ENCODE measurements at places on chromosomes 7 and 10.

- peaks cover 6% of the 10 kb centered on the region for H3K4me1 ChIP-seq
- DNase-seq, result no peak
- no peak overlapping the region for H3K4me3 ChIP-seq
These were observed 43.5 kb downstream of the STRA8 start for GRCh38 chr7:135277161-135277560.

GRCh38 chr7:127782654-127783559, 130.9 kb downstream of the SND1 start:
- H3K4me3 ChIP-seq, result no peak overlapping the region
- no peak for DNase-seq
- H3K27ac ChIP-seq, result peak overlapping the region; percentile 36
- H3K36me3 ChIP-seq, result no peaks in the 10 kb centered on the region
- no peaks in the 10 kb centered on the region for H3K27me3 ChIP-seq

DNA sequence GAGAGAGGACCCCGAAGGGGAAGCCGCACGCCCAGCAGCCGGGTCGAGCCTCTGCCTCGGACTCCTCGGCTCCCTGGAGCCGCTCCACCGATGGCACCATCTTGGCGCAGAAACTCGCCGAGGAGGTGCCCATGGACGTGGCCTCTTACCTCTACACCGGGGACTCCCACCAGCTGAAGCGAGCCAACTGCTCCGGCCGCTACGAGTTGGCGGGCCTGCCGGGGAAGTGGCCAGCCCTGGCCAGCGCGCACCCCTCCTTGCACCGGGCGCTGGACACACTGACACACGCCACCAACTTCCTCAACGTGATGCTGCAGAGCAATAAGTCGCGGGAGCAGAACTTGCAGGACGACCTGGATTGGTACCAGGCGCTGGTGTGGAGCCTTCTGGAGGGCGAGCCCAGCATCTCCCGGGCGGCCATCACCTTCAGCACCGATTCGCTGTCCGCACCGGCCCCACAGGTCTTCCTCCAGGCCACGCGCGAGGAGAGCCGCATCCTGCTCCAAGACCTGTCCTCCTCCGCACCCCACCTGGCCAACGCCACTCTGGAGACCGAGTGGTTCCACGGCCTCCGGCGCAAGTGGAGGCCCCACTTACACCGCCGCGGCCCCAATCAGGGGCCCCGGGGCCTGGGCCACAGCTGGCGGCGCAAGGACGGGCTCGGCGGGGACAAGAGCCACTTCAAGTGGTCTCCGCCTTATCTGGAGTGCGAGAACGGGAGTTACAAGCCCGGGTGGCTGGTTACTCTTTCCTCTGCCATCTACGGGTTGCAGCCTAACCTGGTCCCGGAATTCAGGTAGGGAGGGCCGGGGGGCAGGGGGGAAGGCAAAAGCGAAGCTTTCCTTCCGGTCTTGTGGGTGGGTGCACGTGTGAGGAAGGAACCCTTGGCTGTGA, 973 bp downstream of the GPR158 start:
- no peaks in the 10 kb centered on the region for H3K4me1 ChIP-seq
- H3K27me3 ChIP-seq, result peaks cover 45% of the 10 kb centered on the region
- H3K4me3 ChIP-seq, result no peak overlapping the region
- no peak overlapping the region for H3K27ac ChIP-seq
- DNase-seq, result no peak
- H3K36me3 ChIP-seq, result no peaks in the 10 kb centered on the region

- H3K27me3 ChIP-seq, result no peaks in the 10 kb centered on the region
- peaks cover 20% of the 10 kb centered on the region for H3K4me1 ChIP-seq
- H3K4me3 ChIP-seq, result no peak overlapping the region
These were observed 31.5 kb upstream of the SMNDC1 start for GRCh38 chr10:110336111-110336721.

DNA sequence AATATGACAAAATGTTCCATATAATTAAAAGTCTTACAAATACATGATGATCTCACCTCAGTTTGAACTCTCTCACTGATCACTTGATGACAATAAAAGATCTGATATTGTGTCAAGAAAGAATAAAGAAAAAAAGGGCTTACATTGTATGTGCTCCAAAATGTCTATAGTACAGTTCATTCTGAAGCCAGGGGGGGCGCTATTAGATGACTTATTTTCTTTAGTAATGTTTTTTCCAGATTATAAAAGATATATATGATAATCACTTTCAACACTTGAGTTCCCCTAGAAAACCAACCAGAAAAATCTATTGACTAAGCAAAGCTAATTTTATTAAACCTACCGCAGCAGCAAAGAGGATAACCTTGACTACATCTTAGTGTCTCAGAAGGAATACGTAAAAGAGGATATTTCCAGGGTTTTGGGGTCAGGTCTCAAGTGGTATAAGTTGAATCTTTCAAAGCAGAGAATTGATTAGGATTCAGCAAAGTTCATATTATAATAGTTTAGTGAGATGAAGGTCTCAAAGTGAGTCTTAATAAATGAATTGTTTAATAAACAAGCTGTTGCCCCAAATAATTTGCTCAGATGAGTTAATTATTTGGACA, 55.8 kb downstream of the PTN start:
- H3K27me3 ChIP-seq, result no peaks in the 10 kb centered on the region
- no peak overlapping the region for H3K4me3 ChIP-seq
- no peak for DNase-seq
- no peak overlapping the region for H3K27ac ChIP-seq
- no peaks in the 10 kb centered on the region for H3K36me3 ChIP-seq
- no peaks in the 10 kb centered on the region for H3K4me1 ChIP-seq

- peaks cover 14% of the 10 kb centered on the region for H3K27me3 ChIP-seq
- no peaks in the 10 kb centered on the region for H3K36me3 ChIP-seq
- H3K4me1 ChIP-seq, result peaks cover 15% of the 10 kb centered on the region
- no peak for DNase-seq
- no peak overlapping the region for H3K4me3 ChIP-seq
- H3K27ac ChIP-seq, result no peak overlapping the region
These were observed 59.6 kb upstream of the PITRM1 start for GRCh38 chr10:3231951-3232730.

GRCh38 chr10:113953505-113954272, 90.0 kb upstream of the ADRB1 start:
- DNase-seq, result no peak
- H3K36me3 ChIP-seq, result no peaks in the 10 kb centered on the region
- H3K27me3 ChIP-seq, result no peaks in the 10 kb centered on the region

- H3K27me3 ChIP-seq, result no peaks in the 10 kb centered on the region
- no peak for DNase-seq
- H3K27ac ChIP-seq, result no peak overlapping the region
These were observed 46.0 kb upstream of the ELN start for GRCh38 chr7:73981933-73982332.

- DNase-seq, result no peak
- no peaks in the 10 kb centered on the region for H3K36me3 ChIP-seq
- no peak overlapping the region for H3K27ac ChIP-seq
These were observed 937.5 kb downstream of the GRID1 start for GRCh38 chr10:85429126-85429525.

- no peaks in the 10 kb centered on the region for H3K36me3 ChIP-seq
- no peak overlapping the region for H3K27ac ChIP-seq
- no peaks in the 10 kb centered on the region for H3K4me1 ChIP-seq
- DNase-seq, result no peak
These were observed 130.4 kb downstream of the PFKFB3 start for GRCh38 chr10:6333086-6333485.

DNA sequence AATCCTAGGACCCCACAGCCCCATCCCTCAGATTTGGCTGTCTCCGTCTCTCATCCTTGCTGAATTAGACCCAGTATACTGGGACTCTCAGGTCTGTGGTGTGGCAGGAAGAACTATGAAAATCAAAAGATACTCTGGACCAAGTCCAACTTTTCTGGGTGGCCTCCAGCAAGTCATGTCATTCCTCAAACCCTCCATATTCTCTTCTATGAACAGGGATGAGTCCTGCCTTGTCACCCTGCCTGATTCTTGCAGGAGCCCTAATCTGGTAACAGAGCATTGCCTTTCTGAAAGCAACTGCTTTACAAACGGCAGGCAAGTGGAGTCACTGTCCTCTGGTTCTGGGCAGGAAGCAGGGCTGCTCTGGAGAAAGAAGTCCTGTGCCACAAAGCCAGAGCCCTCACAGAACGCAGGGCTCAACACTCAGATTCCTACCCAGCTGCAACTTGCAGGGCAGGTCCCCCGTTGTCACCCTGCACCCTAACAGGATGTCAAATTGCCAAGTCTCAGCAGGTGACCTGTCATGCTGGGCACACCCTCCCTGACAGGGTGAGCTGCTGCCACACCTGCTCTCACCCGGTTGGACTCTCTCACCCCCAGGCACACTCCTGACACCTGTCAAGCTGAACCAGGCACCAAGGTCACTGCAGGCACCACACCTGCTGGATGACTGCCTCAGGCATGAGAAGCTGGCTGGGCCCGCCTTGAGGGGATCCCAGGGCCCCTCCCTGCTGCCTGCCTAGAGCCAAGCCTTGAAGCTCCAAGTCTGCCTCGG, 227.7 kb downstream of the KCNMA1 start:
- H3K4me1 ChIP-seq, result peaks cover 26% of the 10 kb centered on the region
- no peak overlapping the region for H3K4me3 ChIP-seq
- DNase-seq, result no peak

GRCh38 chr10:4595719-4596319, 230.2 kb upstream of the AKR1E2 start:
- H3K36me3 ChIP-seq, result no peaks in the 10 kb centered on the region
- DNase-seq, result peak; percentile 4
- H3K4me3 ChIP-seq, result no peak overlapping the region
- no peaks in the 10 kb centered on the region for H3K4me1 ChIP-seq
- peak overlapping the region; percentile 5 for H3K27ac ChIP-seq

DNA sequence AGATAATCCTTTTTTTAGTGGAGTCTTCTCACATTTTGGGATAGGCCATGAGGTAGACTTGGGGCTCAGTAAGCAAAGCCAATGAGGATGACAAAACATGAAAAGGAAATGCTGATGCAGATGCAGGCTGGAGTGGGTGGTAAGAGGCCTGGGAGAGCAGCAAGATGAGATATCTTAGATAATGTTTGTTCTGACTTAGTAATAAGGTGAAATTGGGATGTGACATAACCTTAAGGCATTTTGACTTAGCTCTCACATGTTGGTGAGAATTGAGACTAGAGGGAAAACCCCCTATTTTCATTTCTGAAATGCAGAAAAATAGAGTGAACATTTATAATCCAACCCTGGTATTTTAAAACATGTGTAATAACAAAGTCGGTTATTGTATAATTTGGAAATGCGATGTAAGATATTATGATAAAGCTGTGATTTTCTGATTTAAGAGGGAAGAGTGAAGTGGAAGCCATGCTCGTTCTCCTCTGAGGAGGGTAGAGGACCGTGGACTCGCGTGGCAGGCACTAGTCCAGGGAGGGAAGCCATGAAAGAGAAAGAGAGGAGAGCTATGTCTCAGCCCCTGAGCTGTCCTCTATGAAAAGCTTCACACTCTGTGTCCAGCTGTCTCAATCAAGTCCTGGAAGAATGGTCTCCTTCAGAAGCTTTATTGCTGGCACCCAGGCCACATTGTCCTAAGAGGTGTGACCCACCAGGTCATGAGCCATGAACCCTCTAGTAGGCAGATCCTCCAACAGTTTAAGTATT, 57.3 kb downstream of the ST7 start:
- H3K27me3 ChIP-seq, result no peaks in the 10 kb centered on the region
- H3K4me3 ChIP-seq, result no peak overlapping the region
- no peak overlapping the region for H3K27ac ChIP-seq
- no peaks in the 10 kb centered on the region for H3K36me3 ChIP-seq
- peaks cover 22% of the 10 kb centered on the region for H3K4me1 ChIP-seq

- no peak overlapping the region for H3K4me3 ChIP-seq
- H3K27ac ChIP-seq, result no peak overlapping the region
- no peaks in the 10 kb centered on the region for H3K36me3 ChIP-seq
- no peaks in the 10 kb centered on the region for H3K4me1 ChIP-seq
- H3K27me3 ChIP-seq, result no peaks in the 10 kb centered on the region
- DNase-seq, result no peak
These were observed 20.3 kb downstream of the TAC1 start for GRCh38 chr7:97752215-97752614.

DNA sequence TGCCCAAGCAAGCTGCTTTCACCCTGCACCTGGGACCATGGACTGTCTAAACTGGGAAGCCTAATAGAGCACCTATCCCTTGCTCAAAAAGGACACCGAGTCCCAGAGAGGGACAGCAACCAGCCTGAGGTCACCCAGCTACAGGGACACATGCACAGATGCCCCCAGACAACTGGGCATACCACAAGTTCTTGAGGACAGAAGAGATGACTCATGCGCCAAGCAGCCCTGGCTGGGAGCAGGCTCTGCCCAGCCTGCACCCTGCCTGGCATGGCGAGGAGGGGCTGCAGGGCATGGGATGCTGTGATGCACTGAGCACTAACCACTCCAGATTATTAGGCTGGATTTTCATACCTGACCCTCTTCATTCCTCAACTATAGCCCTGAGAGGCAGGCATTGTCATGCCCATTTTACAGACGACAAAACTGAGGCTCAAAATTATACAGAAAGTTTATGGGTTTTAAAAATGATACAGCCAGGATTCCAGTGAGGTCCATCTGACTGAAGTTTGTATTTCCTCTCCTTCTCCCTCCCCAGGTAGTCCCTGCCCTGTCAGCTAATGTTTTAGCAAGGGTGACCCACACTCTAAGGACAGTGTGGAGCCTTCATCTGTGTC, 289.3 kb upstream of the ZMIZ1 start:
- peaks cover 9% of the 10 kb centered on the region for H3K27me3 ChIP-seq
- H3K4me1 ChIP-seq, result no peaks in the 10 kb centered on the region
- no peak overlapping the region for H3K4me3 ChIP-seq

DNA sequence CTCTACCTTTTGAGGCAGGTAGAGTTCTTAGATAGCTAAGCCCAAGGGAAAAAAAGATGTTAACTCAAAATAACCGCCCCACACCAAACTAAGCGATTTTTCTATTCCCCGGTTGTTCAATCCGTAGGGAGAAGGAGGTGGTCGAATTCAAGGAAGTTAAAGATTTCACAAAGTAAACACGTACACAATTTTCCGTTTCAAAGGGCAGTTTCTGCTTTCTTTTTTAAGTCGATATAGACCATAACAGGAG, 842 bp downstream of the KBTBD2 start:
- peaks cover 26% of the 10 kb centered on the region for H3K4me1 ChIP-seq
- no peak for DNase-seq
- H3K4me3 ChIP-seq, result peak overlapping the region; percentile 99
- H3K27me3 ChIP-seq, result no peaks in the 10 kb centered on the region

DNA sequence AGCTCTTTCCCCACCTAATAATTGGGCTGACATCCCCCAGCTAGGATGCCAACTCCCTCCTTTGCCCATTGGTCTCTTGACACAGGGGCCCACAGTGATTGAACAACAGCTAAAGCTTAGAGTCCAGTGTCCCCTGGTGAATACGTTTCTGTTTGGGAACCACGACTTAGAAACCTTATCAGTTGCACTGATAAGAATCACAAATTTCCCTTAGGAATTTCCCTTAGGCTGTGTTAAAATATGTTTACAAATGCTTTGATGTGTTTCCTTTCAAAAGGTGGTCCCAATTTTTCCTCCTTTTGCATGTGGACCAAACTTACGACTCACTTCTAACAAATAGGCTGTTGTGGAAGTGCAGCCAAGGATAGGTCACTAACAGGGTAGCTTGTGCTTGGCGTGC, 126.0 kb upstream of the INHBA start:
- no peak overlapping the region for H3K4me3 ChIP-seq
- H3K36me3 ChIP-seq, result no peaks in the 10 kb centered on the region
- no peaks in the 10 kb centered on the region for H3K4me1 ChIP-seq
- DNase-seq, result no peak
- H3K27me3 ChIP-seq, result no peaks in the 10 kb centered on the region
- no peak overlapping the region for H3K27ac ChIP-seq

GRCh38 chr10:48768926-48769325, 84.3 kb downstream of the WDFY4 start:
- no peak for DNase-seq
- H3K36me3 ChIP-seq, result no peaks in the 10 kb centered on the region
- no peak overlapping the region for H3K4me3 ChIP-seq
- no peaks in the 10 kb centered on the region for H3K4me1 ChIP-seq
